ENCODE measurements at places on chromosomes 6 and 20.

DNA sequence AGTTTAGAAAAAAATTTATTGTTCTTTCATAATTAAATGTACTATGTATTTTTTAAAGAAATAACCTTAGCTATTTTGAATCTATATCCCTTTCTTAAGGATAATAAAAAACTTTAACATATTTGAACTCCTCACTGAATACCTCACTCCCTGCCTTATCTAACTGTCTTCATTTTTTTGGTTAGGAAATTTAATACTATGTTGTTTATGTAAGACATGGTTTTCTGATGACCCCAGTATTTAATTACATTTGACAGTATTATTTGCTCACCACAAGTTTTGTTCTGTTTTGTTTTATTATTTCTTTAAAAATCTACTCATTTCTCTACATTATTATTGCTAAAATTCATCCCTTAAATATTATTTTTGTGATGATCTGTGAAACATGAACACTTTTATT lies 394.4 kb upstream of the ADGRB3 start:
- DNase-seq = no peak

DNA sequence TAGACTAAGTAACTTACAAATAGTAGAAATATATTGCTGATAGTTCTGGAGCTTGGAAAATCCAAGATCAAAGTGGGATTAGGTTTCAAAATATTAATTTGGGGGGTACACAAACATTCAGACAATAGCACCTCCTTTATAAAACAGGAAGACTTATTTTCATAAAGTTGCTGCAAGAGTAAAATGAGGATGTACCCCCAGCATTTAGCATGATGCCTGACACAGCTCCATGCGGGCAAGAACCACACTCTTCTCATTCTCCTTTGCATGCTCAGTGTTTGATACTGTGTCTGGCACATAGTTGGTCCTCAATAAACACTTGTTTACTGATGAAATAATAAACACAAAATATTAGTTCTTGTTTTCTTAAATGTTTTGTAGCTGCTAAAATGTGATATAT lies 332.9 kb downstream of the TFAP2A start:
- DNase-seq = no peak

DNA sequence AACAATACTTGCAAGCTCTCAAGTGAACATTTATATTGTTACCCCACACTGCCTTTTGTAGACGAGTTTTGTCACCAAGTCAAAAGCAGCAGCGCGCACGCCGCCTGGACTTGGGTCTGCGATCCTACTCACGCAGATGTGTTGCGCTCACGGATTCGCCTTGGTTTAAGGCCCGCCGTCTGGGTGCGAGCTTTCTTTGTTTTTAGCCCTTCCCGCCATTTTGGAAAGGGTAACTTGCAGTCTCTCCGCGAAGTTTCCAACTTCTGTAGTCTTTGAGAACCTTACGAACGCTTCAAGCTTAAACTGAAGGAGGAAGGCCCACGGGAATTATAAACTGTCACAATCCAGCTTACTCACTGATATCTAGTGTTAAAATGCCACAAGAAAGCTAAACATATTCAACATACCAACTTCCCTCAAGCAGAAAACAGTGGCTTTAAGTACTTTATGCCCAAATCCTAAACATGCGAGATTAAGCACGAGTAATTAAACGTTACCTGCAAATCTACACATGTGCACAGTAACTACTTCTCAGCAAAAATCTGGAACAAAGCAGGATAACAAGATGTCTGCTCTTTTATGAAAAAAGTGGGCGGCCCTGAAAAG lies 80.4 kb upstream of the BTN3A2 start:
- DNase-seq = peak; percentile 32

GRCh38 chr20:1952737-1953530 lies 40.9 kb downstream of the PDYN start:
- no peak for DNase-seq

DNA sequence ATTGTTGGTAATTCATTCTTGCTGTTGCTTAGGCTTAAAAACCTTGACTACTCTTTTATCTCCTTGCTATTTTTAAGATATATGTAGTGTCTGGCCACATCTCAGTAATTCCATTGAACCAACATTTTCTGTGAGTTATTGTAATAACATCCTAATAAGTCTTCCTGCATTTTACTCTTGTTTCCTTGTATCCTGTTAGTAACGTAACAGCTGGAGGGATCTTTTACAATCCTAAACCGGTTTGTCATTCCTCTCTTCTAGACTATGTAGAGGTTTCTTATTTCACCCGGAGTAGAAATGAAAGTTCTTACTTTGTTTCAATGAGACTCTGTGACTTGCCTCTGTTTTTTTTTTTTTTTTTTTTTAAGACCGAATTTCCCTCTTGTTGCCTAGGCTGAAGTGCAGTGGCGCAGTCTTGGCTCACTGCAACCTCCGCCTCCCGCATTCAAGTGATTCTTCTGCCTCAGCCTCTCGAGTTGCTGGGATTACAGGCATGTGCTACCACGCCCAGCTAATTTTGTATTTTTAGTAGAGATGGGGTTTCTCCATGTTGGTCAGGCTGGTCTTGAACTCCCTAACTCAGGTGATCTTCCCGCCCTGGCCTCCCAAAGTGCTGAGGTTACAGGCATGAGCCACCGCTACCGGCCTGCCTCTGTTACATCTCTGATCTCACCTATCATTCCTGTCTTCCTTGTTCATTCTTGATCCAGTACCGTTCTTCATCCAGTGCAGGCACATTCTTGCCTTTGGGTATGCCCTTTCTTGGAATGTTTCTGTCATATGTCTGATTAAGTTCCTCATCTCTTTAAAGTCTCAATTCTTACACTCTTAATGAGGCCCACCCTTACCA lies 44.7 kb downstream of the NCOA3 start:
- peak; percentile 8 for DNase-seq

DNA sequence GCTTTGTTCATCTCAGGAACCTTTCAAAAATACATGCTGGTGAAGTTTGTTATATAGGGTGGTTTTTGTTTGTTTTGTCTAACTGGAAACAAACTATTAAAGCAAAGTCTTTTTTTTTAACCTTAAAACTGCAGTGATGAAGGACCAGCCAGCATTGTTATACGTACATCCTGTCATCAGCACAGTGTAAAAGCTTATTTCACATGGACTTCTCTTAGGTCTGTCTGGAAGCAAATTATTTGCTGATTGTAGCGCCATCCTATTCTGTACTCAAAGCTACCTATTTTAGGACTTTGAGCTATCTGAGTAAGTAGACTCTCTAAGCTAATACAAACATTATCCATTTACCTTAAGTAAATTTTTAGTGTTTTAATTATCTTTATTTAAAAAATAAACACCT lies 61.7 kb downstream of the SNX9 start:
- DNase-seq = no peak

DNA sequence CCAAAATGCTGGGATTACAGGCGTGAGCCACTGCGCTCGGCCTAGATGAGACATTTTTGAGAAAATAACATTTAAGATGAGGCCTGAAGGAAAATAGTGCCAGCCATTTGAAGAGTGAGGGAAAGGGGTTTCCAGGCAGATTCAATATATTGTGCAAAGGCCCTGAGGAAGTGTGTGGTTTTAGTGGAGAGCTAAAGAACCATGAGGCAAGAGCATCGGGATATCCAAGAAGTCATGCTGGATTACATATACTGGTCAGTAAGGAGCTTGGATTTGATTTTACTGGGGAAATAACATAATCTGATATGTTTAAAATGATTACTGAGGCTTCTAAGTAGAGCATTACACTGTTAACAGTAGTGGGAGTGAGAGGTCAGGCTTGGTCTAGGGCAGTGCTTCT lies 47.0 kb downstream of the CARMIL1 start:
- DNase-seq = no peak

DNA sequence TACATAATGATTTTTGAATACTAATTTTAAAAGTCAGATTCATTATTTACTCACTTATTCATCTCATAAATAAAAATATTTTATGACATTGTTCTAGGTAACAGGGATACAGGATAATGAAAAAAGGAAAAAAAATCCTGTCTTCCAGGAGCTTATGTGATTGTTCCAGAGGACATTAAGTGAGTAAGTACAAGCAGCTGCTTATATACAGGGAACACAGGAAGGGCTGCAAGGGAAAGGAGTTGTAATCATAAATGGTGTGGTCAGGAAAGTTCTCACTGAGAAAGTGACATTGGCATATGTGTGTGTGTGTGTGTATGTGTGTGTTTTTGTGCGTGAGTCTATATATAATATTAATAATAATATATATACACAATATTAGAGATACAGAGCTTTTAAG lies 121.8 kb downstream of the HAO1 start:
- DNase-seq = no peak

DNA sequence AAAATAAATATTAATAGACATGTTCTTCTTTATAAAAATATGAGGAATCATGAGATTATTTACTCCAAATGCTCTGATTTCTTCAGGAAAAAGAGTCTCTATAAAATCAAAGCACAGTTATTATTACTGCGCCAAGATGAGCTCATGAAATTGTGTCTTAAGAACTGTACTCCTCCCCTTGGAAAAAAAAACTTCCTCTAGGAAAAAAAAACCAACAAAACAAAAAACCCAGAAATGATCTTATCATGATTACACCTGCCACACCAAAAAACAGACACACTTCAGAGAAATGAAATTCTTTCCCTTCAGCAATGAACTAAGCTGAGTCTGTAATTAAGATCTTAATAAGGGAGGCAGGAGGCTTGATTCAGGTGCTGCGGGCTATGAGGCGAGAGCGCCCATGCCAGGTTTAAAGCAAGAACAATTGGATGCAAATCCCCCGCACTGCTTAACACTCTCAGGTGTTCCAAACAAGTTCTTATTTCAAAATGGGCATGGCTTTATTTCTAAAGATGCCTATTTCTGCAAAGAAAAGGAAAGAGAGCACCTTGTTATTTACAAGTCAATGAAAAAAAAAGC lies 9.1 kb downstream of the NEDD9 start:
- DNase-seq = no peak

DNA sequence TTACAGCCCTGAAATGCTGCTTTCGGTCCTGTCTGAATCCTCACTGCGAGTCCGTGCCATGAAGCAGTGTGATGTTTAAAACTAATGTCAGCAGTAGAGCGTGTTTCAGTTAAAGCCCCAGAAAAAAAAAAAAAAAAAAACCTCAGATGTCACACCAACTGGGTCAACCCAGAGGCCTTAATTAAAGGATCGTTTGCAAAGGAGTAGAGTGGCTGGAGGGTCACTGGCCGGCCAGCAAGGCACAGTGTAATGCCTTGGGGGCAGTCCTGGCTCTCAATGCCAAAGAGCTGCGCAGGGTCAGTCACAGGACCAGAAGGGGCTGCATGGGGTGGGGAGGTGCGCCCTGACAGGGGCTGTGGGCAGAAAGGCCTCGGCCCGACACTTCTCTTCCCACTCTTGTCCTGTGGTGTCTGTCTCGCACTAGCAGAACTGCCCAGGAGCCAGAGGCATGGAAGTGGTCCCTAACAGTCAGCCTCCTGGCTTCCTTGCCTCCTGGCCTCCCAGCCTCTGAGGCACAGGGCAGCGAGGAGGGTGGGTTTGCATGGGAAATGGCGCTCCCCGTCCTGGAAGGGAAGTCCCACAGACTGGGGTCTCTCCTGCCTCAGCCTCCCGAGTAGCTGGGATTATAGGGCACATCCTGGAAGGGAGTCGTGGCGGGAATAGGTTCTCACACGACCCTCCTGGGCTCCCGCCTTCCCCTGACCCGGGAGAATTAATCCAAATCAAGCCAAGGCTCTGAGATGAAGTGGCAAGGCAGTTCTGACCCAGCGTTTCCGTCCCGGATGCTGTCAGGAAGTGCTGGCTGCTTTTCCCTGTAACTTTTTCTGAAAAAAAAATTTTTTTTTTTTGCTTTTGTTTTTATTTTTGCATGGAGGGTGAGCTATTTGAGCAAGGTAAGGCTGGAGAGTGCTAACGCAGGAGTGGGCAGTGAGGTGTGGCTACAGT lies 53.7 kb upstream of the MPC1 start:
- DNase-seq = no peak

DNA sequence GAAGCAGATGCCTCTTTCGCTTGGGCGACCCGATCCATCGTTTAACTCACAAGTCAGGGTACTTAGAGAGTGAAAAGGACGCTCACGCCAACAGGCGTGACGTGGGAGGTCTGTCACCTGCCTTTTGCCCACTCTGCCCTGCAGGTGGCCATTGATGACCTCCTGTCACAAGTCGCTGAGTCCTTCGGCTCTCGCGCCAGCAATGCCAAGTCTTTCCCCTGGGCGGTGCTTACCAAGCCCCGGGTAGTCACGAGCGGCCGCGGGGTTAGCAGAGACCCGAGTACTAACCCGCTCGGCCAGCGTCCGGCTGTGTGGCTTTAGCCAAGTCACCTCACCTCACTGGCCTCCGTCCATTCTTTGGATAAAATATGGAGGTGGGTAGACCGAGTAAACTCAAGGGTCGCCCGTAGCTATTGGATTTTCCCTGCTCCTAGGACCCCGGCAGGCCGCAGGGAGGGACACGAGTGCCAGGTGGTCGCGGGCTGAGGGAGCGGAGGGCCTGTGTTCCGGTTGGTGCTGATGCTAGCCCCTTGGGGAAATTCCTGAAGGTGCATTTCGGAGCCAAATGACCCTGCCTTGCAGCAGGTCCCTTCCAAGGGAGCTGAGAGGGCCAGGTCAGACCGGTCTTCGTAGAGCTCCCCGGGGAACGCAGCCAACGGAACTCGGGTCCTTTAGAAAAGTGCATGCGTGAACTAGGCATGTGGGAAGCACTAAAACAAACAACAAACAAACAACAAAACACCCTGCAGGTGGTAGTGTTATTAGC lies 668 bp downstream of the PKIB start:
- peak; percentile 59 for DNase-seq

GRCh38 chr6:151675746-151676459 lies 131.6 kb upstream of the ESR1 start:
- DNase-seq = peak; percentile 44

- DNase-seq = no peak
These were observed 92.4 kb upstream of the CD83 start for GRCh38 chr6:14025160-14025559.

GRCh38 chr6:11789744-11790143 lies 11.1 kb upstream of the ADTRP start:
- no peak for DNase-seq

GRCh38 chr20:51574248-51575033 lies 31.9 kb upstream of the NFATC2 start:
- no peak for DNase-seq

GRCh38 chr6:111676383-111676782 lies 70.7 kb upstream of the TRAF3IP2 start:
- DNase-seq = no peak

- no peak for DNase-seq
These were observed 64.2 kb downstream of the STK35 start for GRCh38 chr20:2165871-2166270.

GRCh38 chr20:8447262-8448120 lies 315.4 kb downstream of the PLCB1 start:
- DNase-seq = no peak

- DNase-seq = no peak
These were observed 80.0 kb downstream of the TRMT11 start for GRCh38 chr6:126066053-126067048.
